ENCODE measurements at places on chromosomes 16 and 17.

- no peak for DNase-seq
Measured at GRCh38 chr17:13638855-13639458, 37.2 kb upstream of the HS3ST3A1 start.

DNA sequence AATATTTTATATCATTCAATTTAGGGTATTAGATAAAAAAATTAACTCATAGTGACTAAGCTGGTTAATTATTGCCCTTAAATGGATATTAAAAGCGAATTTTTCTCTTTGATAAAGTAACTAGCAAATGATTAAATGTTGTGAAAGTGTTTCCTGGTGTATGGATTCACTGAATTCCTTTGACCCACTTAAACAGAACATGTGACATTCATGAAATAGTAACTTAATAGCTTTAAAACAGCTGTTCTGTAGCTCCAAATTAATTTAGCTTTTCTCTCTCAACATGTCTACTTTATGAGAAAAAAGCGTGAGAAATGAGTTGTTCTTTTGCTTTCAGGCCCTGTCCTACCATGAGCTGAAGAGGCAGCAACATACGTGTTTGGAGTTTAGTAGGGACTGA is 36.4 kb upstream of the APPBP2 start:
- DNase-seq = no peak

GRCh38 chr16:28210979-28211588 is 681 bp downstream of the XPO6 start:
- peak; percentile 56 for DNase-seq

DNA sequence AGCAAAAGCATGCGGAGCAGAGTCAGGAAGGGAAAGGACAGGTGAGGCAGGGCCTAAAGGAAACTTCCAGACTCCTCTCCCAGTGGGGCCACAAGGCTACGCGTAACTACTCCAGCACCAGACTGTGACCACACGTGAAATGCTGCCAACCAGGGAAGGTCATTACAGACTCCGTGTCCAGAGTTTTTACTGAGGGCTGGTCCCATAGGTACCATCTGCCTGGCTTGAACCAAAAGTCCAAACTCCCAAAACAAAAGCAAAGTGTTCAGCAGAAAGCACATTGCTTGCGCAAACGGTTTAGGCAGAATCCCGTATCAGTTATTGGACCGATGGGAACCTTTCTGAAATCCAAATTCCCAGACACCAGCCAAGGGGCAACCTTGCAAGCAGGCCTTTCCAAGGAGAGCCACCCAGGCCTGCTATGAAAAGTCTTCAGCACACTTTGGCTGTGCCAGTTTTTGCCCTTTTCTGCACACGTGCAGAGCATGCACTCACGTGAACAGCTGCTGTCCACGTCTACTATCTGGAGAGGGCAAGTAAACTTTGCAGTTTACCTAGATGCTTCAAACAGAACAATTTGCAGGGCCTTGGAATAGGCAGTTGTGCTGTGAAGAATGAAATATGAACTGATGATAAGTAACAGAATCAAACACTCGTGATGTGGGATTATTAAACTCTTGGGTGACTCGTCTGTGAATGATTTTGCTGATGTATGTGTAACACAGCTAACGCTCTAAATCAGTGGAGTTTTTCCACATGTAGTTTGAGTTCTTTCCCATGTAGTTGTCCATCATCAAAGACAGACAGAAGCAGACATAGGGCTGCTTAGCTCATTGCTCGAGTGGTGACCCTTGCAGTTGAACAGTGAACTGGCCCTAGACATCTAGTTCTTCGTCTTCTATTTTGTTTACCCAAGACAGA is 58.1 kb upstream of the CRISPLD2 start:
- DNase-seq = no peak

GRCh38 chr16:86510465-86511261 is at the start of gene FOXF1:
Gene FOXF1 (plus strand): TSS chr16:86510527. CDS start chr16:86510570, 43 bp downstream.
- DNase-seq = peak; percentile 72

DNA sequence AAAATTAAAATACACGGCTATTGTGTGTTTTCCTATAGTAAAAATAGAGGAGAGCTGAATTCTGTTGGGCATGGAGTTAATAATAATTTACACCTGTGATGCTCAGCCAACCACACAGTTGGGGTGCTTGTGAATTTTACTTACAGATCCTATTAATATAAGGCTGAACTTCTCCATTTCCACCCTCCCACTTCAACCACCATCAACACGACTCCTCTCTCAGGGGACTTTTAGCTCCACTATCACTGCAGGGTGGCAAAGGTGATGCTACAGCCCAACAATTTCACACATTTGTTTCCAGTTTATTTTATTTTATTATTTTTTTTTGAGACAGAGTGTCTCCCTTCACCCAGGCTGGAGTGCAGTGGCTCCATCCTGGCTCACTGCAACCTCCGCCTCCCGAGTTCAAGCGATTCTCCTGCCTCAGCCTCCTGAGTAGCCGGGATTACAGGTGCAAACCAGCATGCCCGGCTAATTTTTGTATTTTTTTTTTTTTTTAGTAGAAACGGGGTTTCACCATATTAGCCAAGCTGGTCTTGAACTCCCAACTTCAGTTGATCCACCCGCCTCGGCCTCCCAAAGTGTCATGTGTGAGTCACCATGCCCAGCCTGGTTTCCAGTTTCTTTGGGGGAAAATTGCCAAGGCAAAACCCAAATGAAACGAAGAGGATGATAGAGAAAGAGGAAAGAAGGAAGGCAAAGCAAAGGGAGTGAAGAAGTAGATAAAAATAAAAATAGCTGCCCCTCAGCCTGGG is 57.9 kb downstream of the GNA13 start:
- peak; percentile 64 for DNase-seq

GRCh38 chr17:70127221-70127873 is 42.0 kb upstream of the KCNJ2 start:
- DNase-seq = no peak

GRCh38 chr16:31505483-31505882 is 2.7 kb downstream of the RUSF1 start:
- no peak for DNase-seq

GRCh38 chr17:83006515-83007455 is 72.6 kb upstream of the METRNL start:
- DNase-seq = no peak

- DNase-seq = no peak
Measured at GRCh38 chr16:59684911-59685310, 950.8 kb upstream of the GOT2 start.

- no peak for DNase-seq
Measured at GRCh38 chr17:34301986-34302385, 16.4 kb downstream of the CCL11 start.

DNA sequence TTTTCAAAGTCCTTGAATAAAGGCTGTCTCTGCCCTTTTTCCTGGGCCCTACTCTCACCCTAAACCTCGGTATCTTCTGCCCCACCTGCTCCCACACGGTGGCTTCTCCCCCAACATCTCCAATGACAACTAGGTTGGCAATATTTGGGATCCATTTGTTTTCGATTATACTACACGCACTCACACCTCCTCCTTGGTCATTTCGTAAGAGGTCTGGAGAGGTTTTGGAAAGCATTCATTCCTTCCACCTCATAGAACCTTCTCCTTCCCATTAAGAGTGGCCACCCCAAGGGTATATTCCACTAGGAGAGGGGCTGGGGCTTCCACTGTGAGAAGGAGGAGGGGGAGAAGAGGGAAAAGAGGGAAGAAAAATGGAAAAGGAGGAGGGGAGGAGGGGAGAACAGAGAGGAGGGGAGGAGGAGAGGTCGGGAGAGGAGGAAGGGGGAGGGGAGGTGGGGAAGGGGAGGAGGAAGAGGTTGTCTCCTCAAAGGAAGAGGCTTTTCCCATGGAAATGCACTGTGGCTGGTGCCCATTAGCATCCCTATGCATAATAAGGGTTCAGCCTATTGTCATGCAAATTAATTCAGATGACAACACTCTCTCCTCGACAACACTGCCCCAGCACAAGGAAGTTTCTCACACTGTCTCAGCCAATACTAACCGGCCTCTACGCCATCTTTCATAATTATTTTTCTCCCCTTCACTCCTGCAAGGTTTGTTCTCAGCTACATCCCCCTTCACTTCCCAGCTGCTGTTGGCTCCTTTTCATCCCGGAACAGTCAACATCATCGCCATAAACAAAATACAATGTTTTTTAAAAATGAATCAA is 30.0 kb downstream of the SOX9 start:
- DNase-seq = no peak

DNA sequence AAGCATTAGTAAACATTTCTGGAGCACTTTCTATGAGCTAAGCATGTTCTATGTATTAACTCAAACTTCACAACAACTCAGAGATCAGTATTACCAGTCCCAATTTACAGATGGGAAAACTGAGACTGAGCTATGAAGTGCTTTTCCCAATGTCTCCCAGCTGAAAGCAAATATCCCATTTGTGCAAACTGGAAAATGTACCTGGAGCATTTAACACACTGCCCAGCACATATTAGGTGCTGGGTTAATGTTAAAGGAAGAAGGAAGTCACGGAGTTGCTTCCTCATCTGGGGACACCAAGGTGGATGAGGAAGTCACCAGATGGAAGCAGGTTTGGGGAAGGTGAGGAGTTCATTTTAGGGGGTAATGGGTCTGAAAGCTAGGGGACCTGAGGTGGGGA is 66.1 kb downstream of the ABCC6 start:
- DNase-seq = no peak

- DNase-seq = no peak
Measured at GRCh38 chr17:2933606-2934005, 129.8 kb downstream of the OR1D5 start.

DNA sequence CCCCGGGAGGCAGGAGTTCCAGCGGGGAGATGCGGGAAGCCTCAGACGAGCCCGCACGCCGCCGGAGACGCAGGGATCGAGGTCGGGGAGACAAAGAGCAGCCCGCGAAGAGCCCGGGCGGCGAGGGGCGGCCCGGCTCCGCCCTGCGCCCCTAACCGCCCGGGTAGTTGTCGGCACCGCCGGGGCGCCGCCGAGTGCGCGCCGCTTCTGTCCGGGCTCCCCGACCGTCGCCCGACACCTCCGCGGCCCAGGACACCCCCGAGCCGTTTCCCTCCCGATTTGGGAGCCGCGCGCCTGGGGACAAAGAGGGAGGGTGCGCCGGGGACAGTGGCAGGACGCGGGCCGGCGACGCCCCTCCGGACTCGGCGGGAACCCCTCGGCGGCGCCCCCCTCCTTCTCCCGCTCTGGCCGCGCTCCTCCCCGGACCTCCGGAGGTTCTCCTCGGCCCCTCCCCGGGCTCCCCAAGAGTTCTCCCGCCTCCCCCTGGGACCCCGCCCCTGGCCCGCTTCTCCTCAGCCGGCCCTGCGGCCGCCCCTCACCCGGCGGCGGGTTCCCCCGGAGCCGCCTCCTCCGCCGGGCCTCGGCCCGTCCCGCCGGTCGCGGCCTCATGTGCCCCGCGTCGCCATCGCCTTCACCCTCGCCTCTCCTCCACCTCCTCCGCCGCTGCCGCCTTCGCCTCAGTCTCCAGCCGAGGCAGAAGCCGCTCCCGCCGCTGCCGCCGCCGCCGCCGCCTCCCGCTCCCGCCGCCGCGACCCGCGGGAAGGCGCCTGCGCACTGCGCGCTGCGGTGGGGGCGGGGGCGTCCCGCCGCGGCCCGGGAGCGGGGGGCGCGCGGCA is at the start of gene GJC1:
TSS of gene GJC1 (minus strand) at position 765 of the 836 bp plus-strand sequence. CDS start 24,470 bp downstream, outside the sequence.
- DNase-seq = no peak

DNA sequence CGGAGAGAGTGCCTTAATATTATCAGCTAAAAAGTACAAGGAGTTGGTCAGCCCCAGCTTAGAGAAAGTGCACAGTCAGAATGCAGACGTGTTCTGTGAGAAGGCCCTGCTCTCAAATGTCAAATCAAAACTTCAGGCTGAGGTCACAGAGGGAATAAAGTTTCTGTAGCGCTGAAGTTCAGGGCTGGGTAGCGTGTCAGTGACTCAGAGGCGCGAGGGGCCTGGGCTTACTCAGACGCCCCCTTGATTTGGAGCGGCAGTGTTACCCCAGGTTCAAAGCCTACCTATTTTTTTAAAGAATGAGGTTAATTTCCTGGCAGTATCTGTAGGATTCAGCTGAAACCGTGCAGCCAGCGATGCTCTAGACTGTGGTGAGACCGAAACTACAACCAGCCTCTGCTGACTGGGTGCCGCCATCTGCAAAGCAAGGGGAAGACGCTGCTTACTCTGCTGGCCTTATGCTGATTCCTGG is 4.8 kb downstream of the CIAO3 start:
- DNase-seq = no peak

GRCh38 chr16:1094124-1094479 is 1.9 kb downstream of the C1QTNF8 start:
- no peak for DNase-seq

- DNase-seq = peak; percentile 7
Measured at GRCh38 chr16:53865494-53865863, 161.5 kb downstream of the FTO start.

DNA sequence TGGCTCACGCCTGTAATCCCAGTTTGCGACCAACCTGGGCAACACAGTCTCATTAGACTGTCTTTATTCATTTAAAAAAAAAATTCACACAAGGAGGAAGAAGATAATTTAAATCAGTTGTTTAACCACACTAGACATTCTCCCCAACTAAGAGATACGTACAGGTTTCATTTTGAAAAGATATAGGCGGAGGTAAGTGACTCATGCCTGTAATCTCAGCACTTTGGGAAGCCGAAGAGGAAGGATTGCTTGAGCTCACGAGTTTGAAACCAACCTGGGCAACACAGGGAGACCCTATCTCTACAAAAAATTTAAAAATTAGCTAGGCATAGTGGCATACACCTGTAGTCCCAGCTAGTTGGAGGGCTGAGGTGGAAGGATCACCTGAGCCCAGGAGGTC is 5.3 kb downstream of the CMTM4 start:
- no peak for DNase-seq

GRCh38 chr17:16298140-16298662 is 55.1 kb downstream of the CENPV start:
- no peak for DNase-seq

GRCh38 chr16:84209989-84210388 is 19.0 kb downstream of the ADAD2 start:
- no peak for DNase-seq

DNA sequence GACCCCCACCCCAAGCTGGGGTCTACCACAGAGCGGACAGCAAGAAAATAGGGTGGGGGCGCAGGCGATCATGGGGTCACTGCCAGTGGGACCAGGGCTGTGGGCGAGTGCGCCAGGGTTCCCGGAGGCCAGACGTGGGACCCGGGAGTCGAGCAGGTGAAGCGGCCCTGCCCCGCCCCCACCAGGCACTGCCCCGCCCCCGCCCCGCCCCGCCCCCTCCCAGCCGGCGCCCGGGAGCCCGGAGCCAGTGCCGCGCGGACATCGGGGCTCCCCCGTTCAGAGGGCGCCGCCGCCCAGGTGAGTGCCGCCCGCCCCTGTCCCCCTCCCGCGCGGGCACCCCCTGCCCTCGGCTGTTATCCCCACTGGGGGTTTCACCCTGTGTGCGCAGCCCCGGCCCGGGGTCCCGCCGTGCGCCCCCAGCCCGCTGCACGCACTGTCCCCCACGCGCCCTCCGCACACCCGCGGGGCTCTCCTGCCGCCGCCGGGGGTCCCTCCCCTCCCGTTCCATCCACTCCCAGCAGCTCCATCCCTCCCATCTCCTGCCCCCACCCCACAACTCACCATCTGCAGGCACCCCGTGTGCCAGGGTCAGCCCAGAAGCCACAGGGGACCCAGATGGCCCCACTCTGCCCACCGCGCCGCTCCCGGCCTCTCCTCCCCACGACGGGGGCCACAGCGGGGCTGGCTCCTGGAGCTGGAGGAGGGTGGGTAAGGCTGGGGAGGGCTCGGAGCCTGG is at the start of gene SSTR5:
TSS of gene SSTR5 (plus strand) at position 222 of the 736 bp plus-strand sequence. CDS start 6,122 bp downstream, outside the sequence.
- no peak for DNase-seq

- no peak for DNase-seq
Measured at GRCh38 chr17:66737524-66737923, 97.4 kb upstream of the CACNG5 start.

- no peak for DNase-seq
Measured at GRCh38 chr17:37743612-37743874, 1.3 kb downstream of the HNF1B start.

Data from B cell (primary cell).